ENCODE measurements at places on chromosomes 7 and 10.
A peak's percentile ranks its signal among the peaks of the same experiment; 100 is the strongest.

- no peak for DNase-seq
Observed at GRCh38 chr7:3327655-3328054, 26.6 kb downstream of the SDK1 start.

DNA sequence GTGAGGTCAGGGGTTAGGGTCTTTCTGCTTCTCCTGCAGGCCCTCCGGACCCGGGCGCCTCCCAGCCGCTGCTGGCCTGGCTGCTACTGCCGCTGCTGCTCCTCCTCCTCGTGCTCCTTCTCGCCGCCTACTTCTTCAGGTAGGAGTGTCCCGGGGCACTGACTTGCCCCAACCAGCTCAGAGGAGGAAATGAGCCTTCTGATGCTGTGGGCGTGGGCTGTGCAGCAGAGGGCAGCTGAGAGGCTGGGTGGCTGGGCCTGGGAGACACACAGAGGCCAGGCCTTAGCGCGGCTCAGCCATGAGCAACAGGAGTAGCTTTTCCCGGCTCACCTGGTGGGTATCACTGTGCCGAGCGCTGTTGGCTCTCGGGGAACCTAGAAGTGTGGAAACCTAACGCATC is 78.9 kb downstream of the MKI67 start:
- DNase-seq = peak; percentile 90

DNA sequence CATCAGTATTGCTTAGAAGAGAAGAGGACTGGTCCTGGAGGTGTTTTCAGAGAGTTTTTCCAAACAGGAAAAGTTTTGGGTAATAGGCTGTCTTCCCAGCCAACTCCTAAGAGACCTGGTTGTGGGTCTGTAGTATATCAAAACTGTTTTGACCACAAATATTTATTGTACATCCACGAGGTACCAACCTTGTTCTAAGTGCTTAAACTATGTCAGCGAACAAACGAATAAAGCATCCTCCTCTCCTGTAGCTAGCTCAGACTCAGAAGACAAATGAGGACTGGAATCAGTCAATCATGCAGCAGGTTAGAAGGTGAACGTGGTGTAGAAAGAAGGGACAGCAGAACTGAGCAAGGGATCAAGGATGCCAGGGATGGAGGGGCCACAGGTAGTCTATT is 61.6 kb upstream of the MKI67 start:
- DNase-seq = no peak

- DNase-seq = no peak
Observed at GRCh38 chr10:131431978-131432690, 120.6 kb upstream of the TCERG1L start.

DNA sequence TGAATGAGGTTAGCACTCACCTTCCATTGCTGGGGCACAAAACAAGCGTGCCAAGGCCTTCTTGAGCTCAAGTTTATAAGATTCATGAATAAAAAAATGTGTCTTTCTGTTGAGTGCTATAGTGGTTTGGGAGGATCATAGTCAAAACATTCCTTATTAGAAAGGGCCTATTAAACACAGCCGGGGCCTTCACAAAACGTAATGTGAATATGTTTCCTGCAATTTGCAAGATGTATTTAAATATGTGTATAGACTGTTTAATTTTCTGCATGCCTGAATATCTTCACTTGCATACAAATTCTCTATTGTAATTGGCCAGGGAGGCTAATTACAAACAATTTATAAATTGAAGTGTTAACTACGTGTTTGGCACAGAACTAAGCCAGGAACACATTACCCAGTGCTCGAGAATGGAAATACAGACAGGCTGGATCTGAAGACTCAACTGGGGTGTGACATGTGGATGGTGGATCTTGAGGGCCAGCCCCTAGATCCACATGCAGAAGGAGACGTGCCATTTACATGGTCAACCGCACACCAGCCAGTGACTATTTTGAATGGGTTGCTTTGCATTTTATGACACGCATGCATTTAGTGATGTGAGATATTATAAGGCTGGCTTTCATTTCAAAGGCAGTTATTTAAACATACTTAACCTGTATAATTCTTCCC is 31.3 kb downstream of the LYZL2 start:
- DNase-seq = no peak

DNA sequence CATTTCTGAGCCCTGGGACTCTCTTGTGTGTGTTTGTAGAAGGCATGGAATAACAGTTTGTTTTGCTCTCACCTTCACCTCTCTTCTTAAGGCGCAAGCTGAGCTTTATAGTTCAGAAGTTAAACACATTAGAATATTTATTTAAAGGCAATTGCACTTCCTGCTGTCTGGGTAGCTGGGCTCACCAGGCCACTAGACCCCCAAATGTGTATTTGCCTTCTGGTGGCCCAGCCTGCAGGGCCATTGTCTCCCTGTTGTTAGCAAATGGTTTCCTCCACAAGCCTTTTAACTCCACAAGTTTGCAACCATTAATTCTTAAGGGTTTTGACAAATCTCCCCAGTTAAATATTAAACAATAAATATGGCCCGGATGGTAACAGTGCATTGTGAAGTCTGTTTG is 31.1 kb upstream of the NEUROD6 start:
- no peak for DNase-seq

GRCh38 chr10:114389426-114389825 is 14.9 kb downstream of the AFAP1L2 start:
- peak; percentile 97 for DNase-seq

Measured in thyroid gland (tissue), 4 donors.